Stomach (tissue), 19 donors: ENCODE measurements at places on chromosomes 3 and 15.

- H3K4me3 ChIP-seq = no peak overlapping the region
- H3K27me3 ChIP-seq = no peaks in the 10 kb centered on the region
- no peaks in the 10 kb centered on the region for H3K4me1 ChIP-seq
- no peaks in the 10 kb centered on the region for H3K36me3 ChIP-seq
- no peak overlapping the region for H3K27ac ChIP-seq
Measured at GRCh38 chr3:148512648-148513047, 185.1 kb upstream of the AGTR1 start.

DNA sequence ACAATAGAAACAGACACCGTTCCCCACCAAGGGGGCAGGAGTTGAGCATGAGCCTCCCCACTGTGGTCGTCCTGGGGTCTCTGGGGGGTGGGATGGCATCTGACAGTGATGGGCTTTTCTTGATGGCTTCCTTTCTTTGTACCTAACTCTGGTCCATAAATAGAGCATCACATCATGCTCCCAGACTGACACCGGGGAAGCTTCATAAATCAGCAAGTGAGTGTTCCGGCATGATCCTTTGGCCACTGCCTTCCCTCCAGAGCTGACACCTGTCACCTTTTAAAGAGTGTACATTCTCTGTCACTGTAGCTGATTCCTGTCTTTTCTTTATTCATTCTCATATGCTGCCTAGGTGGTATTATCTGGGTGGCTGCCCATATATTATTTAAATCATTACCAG, 129.9 kb downstream of the ROBO2 start:
- no peak for DNase-seq
- H3K4me3 ChIP-seq = no peak overlapping the region
- H3K36me3 ChIP-seq = no peaks in the 10 kb centered on the region
- H3K27ac ChIP-seq = no peak overlapping the region
- H3K4me1 ChIP-seq = no peaks in the 10 kb centered on the region

DNA sequence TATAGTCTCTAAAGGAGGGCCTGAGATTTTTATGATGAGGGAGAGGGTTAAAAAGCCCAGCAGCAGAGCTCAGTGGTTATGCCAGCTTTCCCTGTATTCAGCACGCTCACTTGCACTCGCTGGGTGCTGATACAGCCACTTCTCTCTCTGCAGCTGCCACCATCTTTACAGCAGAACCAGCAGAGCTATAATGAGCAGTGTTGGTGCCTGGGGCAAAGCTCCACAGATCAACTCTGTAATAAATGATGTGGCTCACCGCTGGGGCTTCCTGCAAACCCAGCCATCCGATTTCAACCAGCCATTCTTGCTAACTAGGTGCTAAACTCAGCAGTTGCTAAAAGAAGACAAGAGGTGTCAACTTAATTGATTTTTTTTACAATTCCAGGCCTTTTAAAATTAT, 48.0 kb downstream of the ARNT2 start:
- H3K27ac ChIP-seq = no peak overlapping the region
- H3K27me3 ChIP-seq = no peaks in the 10 kb centered on the region
- no peak overlapping the region for H3K4me3 ChIP-seq
- H3K4me1 ChIP-seq = peaks cover 8% of the 10 kb centered on the region
- DNase-seq = no peak
- H3K36me3 ChIP-seq = no peaks in the 10 kb centered on the region

DNA sequence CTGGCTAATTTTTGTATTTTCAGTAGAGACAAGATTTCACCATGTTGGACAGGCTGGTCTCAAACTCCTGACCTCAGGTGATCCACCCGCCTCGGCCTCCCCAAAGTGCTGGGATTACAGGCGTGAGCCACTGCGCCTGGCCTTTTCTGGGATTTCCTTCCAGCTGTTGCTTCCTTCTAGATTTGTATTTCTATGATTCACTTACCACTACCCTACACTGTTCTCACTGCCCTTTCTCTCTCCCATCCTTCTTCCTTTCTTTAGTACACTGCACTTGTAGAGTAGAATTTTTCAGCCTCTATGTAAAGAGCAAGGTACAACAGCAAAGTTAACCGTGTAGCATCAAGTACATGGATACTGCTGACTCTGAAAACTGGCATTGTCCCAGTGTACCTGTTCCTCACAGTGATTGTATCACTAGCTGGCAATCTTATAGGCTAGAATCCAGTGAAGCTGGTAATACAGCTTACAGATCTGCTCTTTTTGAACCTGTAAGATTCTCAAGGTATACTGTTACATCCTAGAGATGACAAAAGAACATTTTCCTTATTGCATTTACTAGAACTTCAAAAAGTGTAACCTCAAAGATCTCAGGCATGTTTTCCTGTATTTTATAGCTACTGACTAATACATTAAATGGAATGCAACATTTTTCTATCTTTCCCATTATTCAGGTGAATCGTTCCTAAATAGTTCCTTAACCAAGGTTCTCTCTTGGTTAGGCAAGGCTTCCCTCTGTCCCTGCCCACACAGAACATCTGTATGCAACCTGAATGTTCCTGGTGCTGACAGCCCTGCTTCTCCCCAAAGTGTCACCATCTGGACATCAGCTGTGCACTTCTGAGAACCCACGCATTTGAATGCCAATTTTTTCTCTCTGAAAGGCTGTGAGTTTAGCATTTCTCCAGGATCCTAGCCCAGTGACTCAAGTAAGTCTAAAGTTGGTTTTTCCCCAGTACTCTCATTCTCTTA, 74.1 kb upstream of the RAP2B start:
- no peaks in the 10 kb centered on the region for H3K4me1 ChIP-seq
- DNase-seq = no peak

DNA sequence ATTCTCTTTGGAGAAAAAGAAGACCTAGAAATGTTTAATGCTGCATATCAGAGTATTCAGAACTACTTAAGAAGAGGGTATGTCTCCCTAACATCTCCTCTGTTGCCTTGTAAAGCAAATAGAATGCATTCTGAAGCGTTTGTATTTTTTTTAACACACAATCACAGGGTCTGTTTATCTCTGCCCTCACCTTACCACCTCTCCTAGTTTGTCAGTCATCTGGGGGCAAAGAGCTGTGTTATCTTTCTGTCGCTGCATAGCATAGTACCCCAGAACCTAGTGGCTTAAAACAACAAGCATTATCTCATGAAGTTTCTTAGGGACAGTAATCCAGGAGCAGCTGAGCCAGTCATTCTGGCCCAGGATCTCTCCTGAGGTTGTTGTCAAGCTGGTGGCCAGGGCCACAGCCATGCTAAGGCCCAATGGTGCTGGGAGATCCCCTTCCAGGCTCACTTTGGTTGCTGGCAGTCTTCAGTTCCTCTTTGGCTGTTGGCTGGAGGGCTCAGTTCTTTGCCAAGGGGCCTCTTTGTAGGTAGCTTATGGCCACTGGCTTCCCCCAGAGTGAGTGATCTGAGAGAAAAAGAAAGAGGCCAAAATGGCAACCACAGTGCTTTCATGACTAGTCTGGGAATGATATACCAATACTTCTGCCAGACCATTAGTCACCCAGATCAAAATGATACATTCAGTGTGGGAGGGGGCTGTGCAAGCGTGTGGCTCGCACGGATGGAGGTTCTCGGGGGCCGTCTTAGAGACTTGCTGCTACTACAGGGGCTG, 17.8 kb downstream of the EDEM1 start:
- no peak overlapping the region for H3K4me3 ChIP-seq
- H3K4me1 ChIP-seq = no peaks in the 10 kb centered on the region
- H3K27ac ChIP-seq = no peak overlapping the region
- no peaks in the 10 kb centered on the region for H3K27me3 ChIP-seq
- no peak for DNase-seq

DNA sequence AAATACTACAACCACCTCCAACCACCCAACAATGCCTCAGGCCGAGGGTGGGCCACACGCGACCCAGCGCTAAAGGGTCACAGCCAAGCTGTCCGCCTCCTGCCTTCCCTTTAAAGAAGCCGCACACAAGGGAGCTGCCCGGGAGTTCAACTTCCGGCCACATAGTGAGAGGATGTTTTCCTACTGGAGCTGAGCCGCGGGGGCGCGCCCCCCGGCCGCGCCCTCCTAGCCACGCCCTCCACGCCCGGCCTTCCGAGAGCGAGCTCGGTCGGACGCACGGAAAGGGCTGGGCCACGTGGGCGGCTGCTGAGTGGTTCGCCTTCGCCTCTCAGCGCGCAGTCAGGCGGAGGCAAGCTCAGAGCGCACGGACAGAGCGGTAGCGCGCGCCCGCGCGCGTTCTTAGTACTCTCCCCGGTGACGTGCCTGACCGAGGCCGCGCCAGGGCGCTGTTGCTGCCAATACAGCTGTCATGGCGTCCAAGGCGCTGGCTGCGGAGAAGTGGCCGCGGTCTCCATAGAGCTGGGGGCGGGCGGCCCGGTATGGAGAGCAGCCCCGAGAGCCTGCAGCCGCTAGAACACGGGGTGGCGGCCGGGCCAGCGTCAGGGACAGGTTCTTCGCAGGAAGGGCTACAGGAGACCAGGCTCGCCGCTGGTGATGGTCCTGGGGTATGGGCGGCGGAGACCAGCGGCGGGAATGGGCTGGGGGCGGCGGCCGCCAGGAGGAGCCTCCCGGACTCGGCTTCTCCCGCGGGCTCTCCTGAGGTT, at the start of gene MINDY2:
Gene MINDY2, plus strand, starts transcription at position 446 of the 764 bp plus-strand sequence. Its CDS starts 94 bp downstream, at position 540.
- peak; percentile 100 for DNase-seq
- H3K36me3 ChIP-seq = no peaks in the 10 kb centered on the region
- peaks cover 18% of the 10 kb centered on the region for H3K4me1 ChIP-seq

DNA sequence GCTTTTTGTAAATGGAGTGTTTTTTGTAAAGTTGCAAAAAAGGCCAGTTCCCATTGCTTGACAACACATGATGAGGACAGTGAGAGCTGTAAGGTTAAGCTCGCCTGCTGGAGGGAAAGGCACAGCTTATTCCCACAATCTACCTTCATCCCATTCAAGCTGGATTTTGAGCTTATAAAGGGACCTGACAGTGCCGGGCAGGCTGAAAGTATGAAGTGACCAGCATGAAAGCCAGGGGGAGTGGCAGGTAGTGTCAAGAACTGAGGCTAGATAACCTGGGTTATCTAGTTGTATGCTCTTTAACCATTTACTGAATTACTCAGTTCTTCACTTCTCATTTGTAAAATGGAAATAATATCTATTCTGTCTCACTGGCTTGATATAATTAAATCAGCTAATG, 52.3 kb upstream of the KPNA4 start:
- H3K27me3 ChIP-seq = no peaks in the 10 kb centered on the region
- no peak for DNase-seq
- H3K36me3 ChIP-seq = no peaks in the 10 kb centered on the region

DNA sequence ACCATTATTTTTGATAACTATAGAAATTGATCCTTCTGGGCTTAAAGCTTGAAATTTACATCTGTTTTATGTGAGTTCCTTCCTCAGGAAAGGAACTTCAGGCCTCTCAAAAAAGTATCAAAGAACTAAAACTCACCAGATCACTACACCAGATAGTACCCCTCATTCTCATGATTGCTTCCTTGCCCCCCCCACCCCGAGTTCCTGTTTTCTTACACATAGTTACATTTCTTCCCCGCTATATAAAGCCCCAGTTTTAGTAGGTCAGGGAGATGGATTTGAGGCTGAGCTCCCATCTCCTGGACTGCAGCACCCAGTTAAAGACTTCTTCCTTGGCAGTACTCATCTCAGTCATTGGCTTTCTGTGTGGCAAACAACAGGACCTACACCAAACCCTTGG, 80.3 kb upstream of the HRH1 start:
- peaks cover 5% of the 10 kb centered on the region for H3K27me3 ChIP-seq
- H3K27ac ChIP-seq = no peak overlapping the region
- H3K4me3 ChIP-seq = no peak overlapping the region
- no peaks in the 10 kb centered on the region for H3K36me3 ChIP-seq
- H3K4me1 ChIP-seq = no peaks in the 10 kb centered on the region

DNA sequence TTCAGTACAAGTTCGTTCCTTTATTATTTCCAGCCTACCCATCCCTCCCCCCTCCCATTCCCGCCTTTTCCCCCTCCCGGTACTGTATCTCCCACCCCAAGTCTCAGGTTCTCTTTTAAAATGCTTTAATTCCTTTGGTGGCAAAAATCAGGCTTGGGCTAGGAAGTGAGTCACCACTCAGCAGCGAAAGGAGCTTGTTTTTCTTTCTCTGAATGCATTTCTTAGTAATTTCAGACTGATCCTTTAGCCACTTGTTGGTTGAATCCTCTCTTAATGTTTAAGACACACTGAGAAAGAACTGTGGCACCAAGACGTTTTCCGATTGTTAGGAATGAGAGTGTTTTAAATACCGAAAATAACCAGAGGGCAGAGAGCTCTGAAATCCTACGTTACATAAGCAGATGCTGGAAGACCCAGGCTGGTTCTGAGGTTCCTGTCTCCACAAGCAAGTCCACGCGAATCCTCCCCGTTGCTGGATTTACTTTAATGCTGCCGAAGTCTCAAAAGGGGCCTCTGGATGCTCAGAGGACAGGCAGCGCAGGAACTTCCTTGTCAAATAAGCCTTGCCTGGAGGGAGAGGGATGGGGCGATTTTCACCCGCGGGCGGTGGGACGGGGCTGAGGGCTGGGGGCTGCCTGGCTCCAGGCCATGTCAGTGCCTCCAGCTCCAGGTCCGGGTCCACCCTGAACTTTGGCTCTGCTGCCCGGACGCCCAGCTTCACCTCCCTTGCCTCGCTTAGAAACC, 854 bp upstream of the COL8A1 start:
- peaks cover 24% of the 10 kb centered on the region for H3K4me1 ChIP-seq
- H3K27ac ChIP-seq = no peak overlapping the region
- no peaks in the 10 kb centered on the region for H3K27me3 ChIP-seq
- no peaks in the 10 kb centered on the region for H3K36me3 ChIP-seq

DNA sequence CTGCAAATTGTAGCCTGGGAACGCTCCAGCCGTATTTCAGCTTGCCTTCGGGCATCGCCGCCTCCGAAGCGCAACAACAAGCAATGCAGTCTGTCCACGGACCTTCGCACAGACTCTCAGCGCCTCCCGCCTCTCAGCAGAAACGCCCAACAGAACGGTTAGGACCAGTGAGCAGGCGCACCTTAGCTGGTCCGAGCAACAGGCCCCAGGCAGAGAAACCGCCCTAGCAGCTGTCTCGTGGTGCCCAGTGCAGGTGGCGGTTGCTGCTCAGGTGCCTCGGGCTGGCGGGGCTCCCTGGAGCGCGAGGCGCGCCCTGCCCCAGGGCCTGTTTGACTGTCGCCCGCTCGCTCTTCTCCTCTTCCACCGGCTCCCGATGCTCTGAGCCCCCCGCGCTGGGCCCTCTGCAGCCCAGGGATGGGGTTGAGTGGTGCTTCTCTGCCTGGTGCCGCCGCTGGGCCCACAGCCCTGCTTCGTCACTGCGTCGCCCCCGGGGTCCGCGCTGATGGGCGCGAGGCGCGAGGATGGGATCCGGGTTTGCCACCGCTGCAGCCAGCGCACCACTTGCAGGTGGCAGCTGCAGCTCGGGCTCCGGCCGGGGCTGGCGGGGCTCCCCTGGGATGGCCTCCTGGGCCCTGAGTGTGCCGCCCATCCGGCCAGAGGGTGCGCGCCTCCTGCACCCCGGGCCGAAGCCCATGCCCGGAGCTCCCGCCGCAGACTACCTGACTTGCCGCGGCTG, 268.4 kb upstream of the FRG2C start:
- H3K27me3 ChIP-seq = peaks cover 17% of the 10 kb centered on the region
- DNase-seq = peak; percentile 30
- no peak overlapping the region for H3K27ac ChIP-seq
- no peaks in the 10 kb centered on the region for H3K36me3 ChIP-seq
- H3K4me1 ChIP-seq = peaks cover 19% of the 10 kb centered on the region

DNA sequence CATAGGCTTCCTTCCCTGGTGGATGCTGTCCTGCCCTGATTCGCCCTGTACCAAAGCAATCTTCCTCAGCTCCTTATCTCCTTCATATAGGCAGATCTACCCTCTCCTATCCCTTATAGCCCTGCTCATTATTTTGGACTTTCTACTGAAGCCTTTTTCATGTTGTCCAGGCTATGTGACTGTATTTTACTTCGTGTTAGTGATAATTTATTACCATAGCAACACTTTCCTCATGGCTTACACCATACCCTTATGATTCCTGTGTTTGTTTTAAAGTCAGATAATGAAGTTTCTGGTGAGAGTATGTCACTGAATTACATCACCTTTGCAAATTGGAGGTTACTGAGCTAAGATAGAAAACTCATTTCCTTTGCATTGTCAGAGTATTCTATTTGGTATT, 352.6 kb downstream of the NLGN1 start:
- H3K4me1 ChIP-seq = no peaks in the 10 kb centered on the region
- DNase-seq = peak; percentile 7
- no peak overlapping the region for H3K27ac ChIP-seq
- H3K27me3 ChIP-seq = no peaks in the 10 kb centered on the region
- H3K4me3 ChIP-seq = no peak overlapping the region
